ENCODE measurements at places on chromosomes 3 and 15.

DNA sequence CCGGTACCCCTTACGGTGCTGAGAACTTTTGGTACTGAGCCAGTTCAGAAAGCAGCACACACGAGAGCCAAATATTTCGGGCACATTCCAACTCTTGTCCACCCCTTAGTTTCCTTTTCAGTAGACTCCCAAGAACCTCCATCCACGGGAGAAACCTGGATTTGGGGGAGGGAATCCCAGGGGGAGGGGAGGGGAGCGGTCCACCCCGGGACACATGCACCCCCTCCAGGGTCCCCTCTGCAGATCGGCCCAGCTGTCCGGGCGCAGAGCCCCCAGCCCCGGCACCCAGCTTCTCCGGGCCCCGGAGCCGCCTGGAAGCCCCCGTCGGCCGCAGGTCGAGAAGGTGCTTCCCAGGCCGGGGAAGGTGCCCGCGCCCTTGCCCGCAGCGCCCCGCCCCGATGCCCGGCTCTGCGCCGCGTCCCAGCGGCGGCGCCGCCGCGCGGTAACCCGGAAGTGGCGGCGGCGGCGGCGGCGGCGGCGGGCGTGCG, 455 bp upstream of the ABHD17C start:
- DNase-seq: no peak

GRCh38 chr3:100754563-100755334, 45.5 kb downstream of the TFG start:
- DNase-seq: no peak

GRCh38 chr3:143824735-143825385, 23.4 kb downstream of the SLC9A9 start:
- DNase-seq: no peak

- no peak for DNase-seq
Observed at GRCh38 chr3:127529346-127530188, 61.0 kb downstream of the TPRA1 start.

- peak; percentile 76 for DNase-seq
Observed at GRCh38 chr3:16319307-16319706, 54.3 kb downstream of the OXNAD1 start.

GRCh38 chr3:186717039-186717457, at the start of gene KNG1:
KNG1 (plus strand) TSS chr3:186717359; CDS start chr3:186717543, 184 bp downstream.
- no peak for DNase-seq

DNA sequence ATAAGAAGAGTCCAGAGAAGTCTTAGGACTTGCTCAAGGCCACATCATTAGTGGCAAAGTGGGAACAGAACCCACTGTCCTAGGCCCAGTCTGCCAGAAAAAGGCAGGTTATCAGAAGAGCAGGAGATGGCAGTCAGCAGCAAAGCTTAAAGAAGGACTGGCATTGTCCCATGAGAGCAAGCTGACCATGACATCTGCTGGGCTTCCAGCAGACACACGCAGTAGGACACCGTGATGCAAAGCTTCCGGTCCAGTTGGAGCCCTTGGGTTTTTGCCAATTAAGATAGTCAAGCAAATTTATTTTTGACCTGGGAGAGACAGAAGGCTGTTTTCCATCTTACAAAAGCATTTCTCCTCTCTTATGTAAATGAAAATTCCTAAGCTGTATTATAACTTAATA, 42.1 kb downstream of the ZBTB38 start:
- DNase-seq: no peak

GRCh38 chr3:146139586-146140110, 21.3 kb downstream of the PLOD2 start:
- no peak for DNase-seq

- no peak for DNase-seq
Observed at GRCh38 chr15:24772686-24773373, 97.3 kb downstream of the NPAP1 start.

GRCh38 chr3:38029400-38030125, at the start of gene PLCD1:
PLCD1 (minus strand) TSS chr3:38029642; CDS start chr3:38029539, 103 bp downstream.
- DNase-seq: no peak
